GM23248 (cell line): ENCODE measurements at places on chromosomes 5 and 9.

DNA sequence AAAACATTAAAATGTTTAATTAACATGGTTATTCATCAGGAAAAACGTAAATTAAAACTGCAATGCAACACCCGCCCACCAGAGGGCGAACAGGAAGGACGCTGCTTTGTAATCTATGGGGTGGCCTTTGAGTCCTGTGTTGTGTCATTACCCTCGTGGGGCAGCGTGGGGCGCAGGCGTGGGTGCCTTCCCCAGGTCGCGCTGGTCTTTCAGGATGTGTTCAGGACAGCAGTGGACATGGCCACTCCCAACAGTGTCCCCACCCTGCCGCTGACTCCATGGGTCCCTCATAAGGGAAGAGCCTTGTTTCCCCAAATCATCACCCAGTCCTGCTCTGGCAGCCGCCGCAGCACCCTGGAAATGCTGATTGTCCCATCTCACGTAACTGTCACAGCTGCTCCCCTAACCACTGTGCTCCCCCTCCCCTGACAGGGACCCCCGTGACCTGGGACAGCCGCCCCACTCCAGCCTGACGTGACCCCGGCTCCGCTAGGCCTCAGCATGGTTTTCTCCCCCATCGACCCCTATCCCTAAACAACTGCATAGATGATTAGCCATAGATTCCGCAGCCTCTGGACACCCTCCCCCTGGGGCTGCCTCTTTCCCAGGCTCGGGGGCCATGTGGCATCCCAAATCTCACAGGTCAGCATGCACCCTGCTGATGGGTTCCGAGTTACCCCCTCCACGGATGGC, 36.4 kb downstream of the GLT6D1 start:
- H3K36me3 ChIP-seq = no peaks in the 10 kb centered on the region
- no peak overlapping the region for H3K27ac ChIP-seq
- H3K27me3 ChIP-seq = peaks cover 14% of the 10 kb centered on the region
- DNase-seq = peak; percentile 49
- H3K4me3 ChIP-seq = no peak overlapping the region

DNA sequence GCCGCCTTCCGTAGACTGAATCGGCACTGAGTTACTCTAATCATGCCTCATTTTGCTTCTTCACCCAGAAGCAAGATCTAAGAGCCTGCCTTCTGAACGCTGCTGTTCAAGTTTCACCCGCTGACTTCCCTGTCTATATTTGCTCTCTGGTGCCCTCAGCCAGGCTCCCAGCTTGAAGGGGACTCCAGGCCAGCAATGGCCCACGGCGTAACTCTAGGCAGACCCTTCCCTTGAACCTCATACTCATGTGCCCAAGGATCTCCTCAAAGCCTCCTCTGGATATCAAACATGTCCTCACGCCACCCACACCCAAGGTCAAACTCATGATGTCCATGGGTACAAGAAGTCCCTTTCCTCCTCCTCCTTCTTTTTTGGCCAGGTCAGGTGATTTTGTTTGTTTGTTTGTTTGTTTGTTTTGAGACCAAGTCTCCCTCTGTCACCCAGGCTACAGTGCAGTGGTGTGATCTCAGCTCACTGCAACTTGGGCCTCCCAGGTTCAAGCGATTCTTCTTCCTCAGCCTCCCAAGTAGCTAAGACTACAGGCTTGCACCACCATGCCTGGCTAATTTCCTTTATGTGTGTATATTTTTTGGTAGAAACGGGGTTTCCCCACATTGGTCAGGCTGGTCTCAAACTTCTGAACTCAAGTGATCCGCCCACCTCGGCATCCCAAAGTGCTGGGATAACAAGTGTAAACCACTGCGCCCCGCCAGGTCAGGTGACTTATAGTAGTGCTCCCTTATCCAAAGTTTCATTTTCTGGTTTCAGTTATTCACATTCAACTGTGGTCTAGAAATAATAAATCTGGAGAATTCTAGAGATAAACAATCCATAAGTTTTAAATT, 239.0 kb downstream of the SYK start:
- no peak overlapping the region for H3K4me3 ChIP-seq
- no peaks in the 10 kb centered on the region for H3K27me3 ChIP-seq
- H3K4me1 ChIP-seq = peaks cover 12% of the 10 kb centered on the region
- H3K36me3 ChIP-seq = no peaks in the 10 kb centered on the region

- H3K4me3 ChIP-seq = no peak overlapping the region
- no peaks in the 10 kb centered on the region for H3K4me1 ChIP-seq
- H3K27ac ChIP-seq = no peak overlapping the region
- H3K36me3 ChIP-seq = no peaks in the 10 kb centered on the region
Measured at GRCh38 chr5:171606414-171607024, 179.1 kb upstream of the SMIM23 start.

DNA sequence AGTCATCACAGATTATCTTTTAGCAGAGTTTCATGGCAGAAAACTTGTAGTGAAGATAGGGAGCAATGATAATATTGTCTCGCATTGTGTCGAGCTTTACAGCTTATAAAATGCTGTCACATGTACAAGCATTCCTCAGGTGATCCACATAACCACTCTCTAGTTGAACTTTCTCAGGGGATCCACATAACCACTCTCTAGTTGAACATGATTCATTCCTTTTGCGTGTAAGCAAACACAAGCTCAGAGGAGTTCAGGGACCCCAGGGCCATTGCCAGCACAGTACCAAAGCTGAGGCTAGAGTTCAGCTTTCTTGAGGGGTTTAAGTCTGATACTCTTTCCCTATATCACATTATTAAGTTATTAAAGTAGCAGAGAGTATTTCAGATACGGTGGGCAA, 86.7 kb downstream of the CDH6 start:
- H3K4me3 ChIP-seq = no peak overlapping the region
- H3K27ac ChIP-seq = no peak overlapping the region
- no peaks in the 10 kb centered on the region for H3K36me3 ChIP-seq
- H3K27me3 ChIP-seq = no peaks in the 10 kb centered on the region
- H3K4me1 ChIP-seq = no peaks in the 10 kb centered on the region
- no peak for DNase-seq

GRCh38 chr9:35660966-35661415, 2.9 kb downstream of the CCDC107 start:
- H3K27me3 ChIP-seq = no peaks in the 10 kb centered on the region
- no peak overlapping the region for H3K27ac ChIP-seq
- peaks cover 5% of the 10 kb centered on the region; the same call in 1 of the 2 replicates for H3K36me3 ChIP-seq
- H3K4me1 ChIP-seq = peaks cover 18% of the 10 kb centered on the region
- DNase-seq = peak; percentile 53

- H3K4me1 ChIP-seq = no peaks in the 10 kb centered on the region
- no peaks in the 10 kb centered on the region for H3K36me3 ChIP-seq
- no peaks in the 10 kb centered on the region for H3K27me3 ChIP-seq
- no peak for DNase-seq
Measured at GRCh38 chr5:63050916-63051315, 472.3 kb downstream of the LRRC70 start.

GRCh38 chr9:128685636-128686489, 3.2 kb upstream of the SET start:
- peaks cover under 1% of the 10 kb centered on the region; the same call in 1 of the 2 replicates for H3K36me3 ChIP-seq
- H3K4me1 ChIP-seq = peaks cover 16% of the 10 kb centered on the region
- H3K27ac ChIP-seq = no peak overlapping the region
- H3K4me3 ChIP-seq = no peak overlapping the region

DNA sequence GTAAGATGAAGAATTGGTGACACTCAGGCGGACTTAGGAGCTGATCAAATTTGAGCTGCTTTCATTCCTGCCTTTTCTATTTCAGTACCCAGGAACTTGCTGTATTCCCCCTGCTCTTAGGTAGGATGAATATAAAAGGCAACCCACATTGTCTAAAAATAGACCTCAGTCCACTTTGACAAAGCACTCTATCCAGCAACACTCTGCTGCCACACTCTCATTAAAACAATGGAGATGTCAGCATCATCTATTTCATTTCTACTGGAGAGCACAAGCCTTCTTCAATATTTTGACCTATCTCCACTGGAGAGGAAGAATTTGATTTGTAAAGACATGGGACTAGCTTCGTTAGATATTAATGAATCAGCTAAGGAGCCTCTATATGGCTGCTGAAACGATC, 468.4 kb downstream of the PTPRD start:
- H3K27me3 ChIP-seq = no peaks in the 10 kb centered on the region
- no peak overlapping the region for H3K4me3 ChIP-seq
- no peak overlapping the region for H3K27ac ChIP-seq
- no peak for DNase-seq
- no peaks in the 10 kb centered on the region for H3K36me3 ChIP-seq
- H3K4me1 ChIP-seq = no peaks in the 10 kb centered on the region

DNA sequence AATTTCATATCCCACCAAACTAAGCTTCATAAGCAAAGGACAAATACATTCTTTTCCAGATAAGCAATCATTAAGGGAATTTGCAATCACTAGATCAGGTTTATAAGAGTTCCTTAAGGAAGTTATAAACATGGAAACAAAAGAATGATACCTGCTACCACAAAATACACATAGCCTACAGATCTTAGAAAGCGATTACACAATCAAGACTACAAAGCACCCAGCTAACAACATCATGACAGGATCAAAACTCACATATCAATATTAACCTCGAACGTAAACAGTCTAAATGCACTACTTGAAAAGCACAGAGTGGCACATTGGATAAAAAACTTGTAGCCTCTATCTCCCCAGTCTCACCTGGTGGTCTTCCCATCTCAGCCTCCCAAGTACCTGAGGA, 512.4 kb upstream of the PTGER4 start:
- 0 out of 2 replicates have a peak, but pooled peaks cover 2% of the 10 kb centered on the region for H3K4me1 ChIP-seq
- no peak for DNase-seq
- no peak overlapping the region for H3K4me3 ChIP-seq
- no peak overlapping the region for H3K27ac ChIP-seq
- H3K27me3 ChIP-seq = no peaks in the 10 kb centered on the region
- H3K36me3 ChIP-seq = no peaks in the 10 kb centered on the region

- no peaks in the 10 kb centered on the region for H3K27me3 ChIP-seq
- no peaks in the 10 kb centered on the region for H3K4me1 ChIP-seq
- no peak overlapping the region for H3K4me3 ChIP-seq
- DNase-seq = peak; percentile 17
- H3K36me3 ChIP-seq = peaks cover 13% of the 10 kb centered on the region; the same call in 1 of the 2 replicates
Measured at GRCh38 chr9:37503736-37504135, 18.0 kb downstream of the POLR1E start.

- H3K36me3 ChIP-seq = no peaks in the 10 kb centered on the region
- no peak overlapping the region for H3K27ac ChIP-seq
- 0 out of 2 replicates have a peak, but pooled peaks cover 4% of the 10 kb centered on the region for H3K27me3 ChIP-seq
- no peaks in the 10 kb centered on the region for H3K4me1 ChIP-seq
- H3K4me3 ChIP-seq = no peak overlapping the region
Measured at GRCh38 chr5:58775701-58776262, 192.9 kb downstream of the RAB3C start.

GRCh38 chr5:1719860-1720259, 79.8 kb downstream of the MRPL36 start:
- no peaks in the 10 kb centered on the region for H3K4me1 ChIP-seq
- no peak overlapping the region for H3K4me3 ChIP-seq
- no peaks in the 10 kb centered on the region for H3K27me3 ChIP-seq
- H3K27ac ChIP-seq = no peak overlapping the region
- H3K36me3 ChIP-seq = no peaks in the 10 kb centered on the region

GRCh38 chr5:119280380-119280779, 75.4 kb upstream of the TNFAIP8 start:
- no peaks in the 10 kb centered on the region for H3K36me3 ChIP-seq
- DNase-seq = no peak
- no peak overlapping the region for H3K4me3 ChIP-seq
- H3K4me1 ChIP-seq = peaks cover 7% of the 10 kb centered on the region

DNA sequence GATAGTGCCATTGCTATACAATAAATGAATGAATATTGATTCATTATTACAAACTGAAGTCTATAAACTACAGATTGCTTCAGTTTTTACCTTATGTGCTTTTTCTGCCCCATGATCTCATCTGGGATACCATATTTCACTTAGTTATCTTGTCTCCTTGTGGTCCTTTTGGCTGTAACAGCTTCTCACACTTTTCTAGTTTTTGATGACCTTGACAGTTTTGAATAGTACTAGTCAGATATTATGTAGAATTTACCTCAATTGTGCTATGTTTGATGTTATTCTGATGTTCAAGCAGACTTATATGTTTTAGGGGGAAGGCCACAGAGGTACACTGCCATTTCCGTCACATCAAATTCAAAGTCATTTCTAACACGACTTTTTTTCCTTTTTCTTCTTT, 2364.3 kb upstream of the ACO1 start:
- H3K27ac ChIP-seq = no peak overlapping the region
- no peak overlapping the region for H3K4me3 ChIP-seq
- H3K36me3 ChIP-seq = no peaks in the 10 kb centered on the region
- H3K4me1 ChIP-seq = no peaks in the 10 kb centered on the region
- no peaks in the 10 kb centered on the region for H3K27me3 ChIP-seq

GRCh38 chr9:79129865-79130480, 441.8 kb upstream of the TLE4 start:
- no peaks in the 10 kb centered on the region for H3K36me3 ChIP-seq
- H3K4me3 ChIP-seq = no peak overlapping the region
- peak; percentile 69 for DNase-seq
- peaks cover 12% of the 10 kb centered on the region for H3K4me1 ChIP-seq
- H3K27me3 ChIP-seq = no peaks in the 10 kb centered on the region

DNA sequence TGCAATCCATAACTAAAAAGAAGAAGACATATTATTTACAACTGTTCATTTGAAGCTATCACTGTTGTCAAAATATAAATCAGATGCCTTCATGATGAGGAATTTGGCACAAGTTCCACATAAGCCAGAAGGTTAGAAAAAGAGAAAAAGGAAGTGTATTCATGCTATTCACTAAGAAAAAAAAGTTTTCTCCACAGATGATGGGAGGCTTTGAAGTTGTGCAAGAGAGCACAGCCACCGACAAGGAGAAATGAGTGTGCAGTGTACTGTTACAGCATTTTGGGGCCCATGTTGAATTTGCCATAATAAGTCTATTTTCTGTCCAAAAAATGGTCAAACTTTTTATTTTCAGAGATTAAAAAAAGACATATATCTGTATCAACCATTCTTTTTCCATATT, 32.9 kb upstream of the IFNK start:
- no peaks in the 10 kb centered on the region for H3K36me3 ChIP-seq
- H3K27me3 ChIP-seq = no peaks in the 10 kb centered on the region
- no peaks in the 10 kb centered on the region for H3K4me1 ChIP-seq
- no peak overlapping the region for H3K4me3 ChIP-seq

- no peaks in the 10 kb centered on the region for H3K27me3 ChIP-seq
- H3K4me1 ChIP-seq = no peaks in the 10 kb centered on the region
- no peak overlapping the region for H3K4me3 ChIP-seq
- H3K27ac ChIP-seq = no peak overlapping the region
- no peaks in the 10 kb centered on the region for H3K36me3 ChIP-seq
Measured at GRCh38 chr5:160991205-160991604, 139.2 kb upstream of the ATP10B start.
